Esophagus muscularis mucosa (tissue), 4 donors: ENCODE measurements at places on chromosomes 2 and 18. TPM values are rescaled to one million over a fixed set of nuclear protein-coding genes. Genes with fewer than 3 reads are reported as not detected.

DNA sequence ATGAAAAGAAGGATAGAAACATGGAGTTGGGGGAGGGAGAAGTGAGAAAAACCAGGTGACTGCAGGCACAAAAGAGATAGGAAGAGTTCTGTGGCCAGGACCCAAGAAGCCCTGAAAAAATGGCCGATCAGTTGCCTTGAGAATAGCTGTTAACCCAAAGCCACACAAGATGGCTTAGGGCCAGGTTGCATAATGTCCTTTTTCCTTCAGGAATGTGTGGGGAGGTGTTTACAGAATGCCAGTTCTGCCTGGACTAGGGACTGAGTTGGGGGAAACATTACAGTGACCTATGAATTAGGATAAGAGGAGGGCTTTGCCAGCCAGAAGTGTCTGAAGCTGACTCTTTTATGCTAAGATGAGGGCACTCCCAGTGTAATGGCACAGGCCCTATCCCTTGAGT lies 17.1 kb downstream of the FAM110C start:
- no peak for DNase-seq

The HOXD13 gene
- not detected for total RNA-seq

GRCh38 chr2:230795856-230796255 lies 68.9 kb upstream of the ITM2C start:
- no peak for DNase-seq

DNA sequence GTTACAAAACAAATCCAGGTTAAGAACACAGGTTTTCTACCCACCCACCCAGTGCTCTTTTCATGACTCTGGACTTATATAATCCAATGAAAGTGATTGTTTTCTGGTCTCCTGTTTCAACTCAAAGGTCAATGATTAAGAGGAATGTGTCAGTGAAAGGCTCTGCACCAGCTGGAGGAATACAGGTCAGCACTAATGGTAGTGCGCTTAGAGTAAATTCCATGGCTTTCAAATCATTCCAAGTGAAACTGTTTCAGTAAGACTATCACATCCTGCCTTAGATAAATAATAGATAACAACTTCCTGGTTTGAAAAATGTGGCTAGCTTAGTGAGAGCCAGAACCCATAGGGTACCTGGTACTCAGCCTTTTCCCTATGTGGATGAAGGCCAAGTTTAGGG lies 47.8 kb downstream of the SLC9A4 start:
- no peak for DNase-seq

The LIMS2 gene
- total RNA-seq: 99.2 TPM

GRCh38 chr2:10331702-10332401 lies 29.1 kb downstream of the HPCAL1 start:
- no peak for DNase-seq

GRCh38 chr2:26292646-26293045 lies 47.9 kb downstream of the HADHB start:
- no peak for DNase-seq

The USP40 gene
- total RNA-seq: 12.3 TPM
